ENCODE measurements at places on chromosomes 4 and X. TPM values are rescaled to one million over a fixed set of nuclear protein-coding genes. Genes with fewer than 3 reads are reported as not detected.

DMD gene
- total RNA-seq: 5.1 TPM

RHOXF2 gene
- not detected for total RNA-seq

TACR3 gene
- not detected for total RNA-seq

CC2D2A gene
- total RNA-seq: 9.6 TPM

AKAP4 gene
- total RNA-seq: not detected

RNF128 gene
- total RNA-seq: 5.2 TPM

TREX2 gene
- total RNA-seq: 2.0 TPM

ENPP6 gene
- not detected for total RNA-seq

PF4V1 gene
- total RNA-seq: not detected

- ATAC-seq: no peak
Measured at GRCh38 chrX:148905400-148905799, 405.0 kb downstream of the AFF2 start.

DNA sequence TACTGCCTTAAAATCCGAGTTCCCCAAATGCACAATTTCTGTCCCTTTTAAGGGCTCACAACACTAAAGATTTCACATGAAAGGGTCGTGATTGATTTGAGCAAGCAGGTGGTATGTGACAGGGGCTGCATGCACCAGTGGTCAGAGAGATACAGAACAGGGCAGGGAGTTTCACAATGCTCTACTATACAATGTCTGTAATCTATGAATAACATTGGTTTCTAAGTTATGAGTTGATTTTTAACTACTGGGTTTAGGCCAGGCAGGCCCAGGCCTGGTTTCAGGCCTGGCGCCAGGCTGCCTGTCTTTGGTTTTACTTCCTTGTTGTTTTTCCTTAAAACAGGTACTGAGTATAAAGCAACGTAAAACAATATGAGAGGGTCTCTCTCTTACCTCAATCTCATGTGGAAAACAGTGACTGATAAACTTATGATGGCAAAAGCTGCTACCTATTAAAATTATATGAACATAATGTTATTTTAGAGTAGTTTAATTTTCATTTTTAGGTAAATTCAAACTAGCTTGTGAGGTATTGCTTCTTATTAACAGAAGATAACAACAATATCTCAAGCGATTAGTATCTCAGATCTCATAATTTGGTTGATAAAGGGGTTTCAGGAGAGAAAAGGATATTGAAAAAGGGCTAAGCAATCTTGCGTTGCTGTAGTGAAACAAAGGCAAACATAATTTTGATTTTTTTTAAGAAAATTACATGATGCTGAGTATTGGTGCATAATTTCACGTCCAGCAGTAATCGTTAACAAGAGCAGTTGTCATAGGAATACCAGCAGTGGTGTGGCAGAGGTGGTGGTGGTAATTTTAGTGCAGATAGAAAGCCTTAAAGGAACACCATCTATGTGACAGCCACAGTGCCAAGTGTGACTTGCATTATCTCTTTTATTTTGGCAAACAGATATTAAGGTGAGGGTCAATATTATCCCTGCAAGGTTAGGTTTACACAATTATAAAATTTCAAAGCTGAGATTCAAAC is 944.4 kb upstream of the GRID2 start:
- no peak for ATAC-seq

- ATAC-seq: no peak
Measured at GRCh38 chr4:1695913-1696312, 11.8 kb upstream of the FAM53A start.

DNA sequence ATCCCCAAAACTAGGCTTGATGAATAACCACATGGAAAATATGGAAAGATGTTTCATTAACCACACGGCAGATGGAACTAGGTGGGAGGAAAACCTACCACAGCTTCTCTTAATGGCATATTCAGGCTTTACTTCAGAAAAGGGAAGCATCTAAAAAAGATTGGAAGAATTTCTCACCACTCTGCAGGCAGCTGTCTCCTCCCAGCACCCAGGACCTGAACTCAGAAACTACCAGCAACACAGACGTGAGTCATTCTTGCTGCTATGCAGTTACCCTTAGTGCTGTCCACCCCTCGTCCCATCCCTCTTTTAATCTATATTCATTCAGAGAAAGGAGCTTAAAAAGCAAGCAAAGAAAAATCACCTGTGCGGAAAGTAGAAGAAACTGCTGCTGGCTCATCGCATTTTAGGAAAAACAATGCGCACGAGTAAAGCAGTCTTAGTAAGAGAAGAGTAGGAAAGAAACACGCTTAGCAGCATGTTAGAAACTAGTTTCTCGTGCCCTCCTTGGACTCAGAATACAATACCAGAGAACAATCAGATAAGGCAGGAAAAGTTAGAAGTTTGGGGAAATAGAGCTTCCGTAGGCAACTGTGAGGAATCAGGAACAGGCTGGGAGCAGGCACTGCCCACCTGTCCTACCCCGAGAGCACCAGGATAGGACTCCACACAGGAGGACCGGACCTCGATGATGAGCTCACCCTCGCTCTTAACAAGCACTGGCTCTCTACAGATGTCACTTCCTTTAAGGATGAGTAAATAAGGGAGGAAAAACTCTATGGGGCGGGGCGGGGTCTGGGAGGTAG is 48.1 kb upstream of the ENPP6 start:
- no peak for ATAC-seq

DNA sequence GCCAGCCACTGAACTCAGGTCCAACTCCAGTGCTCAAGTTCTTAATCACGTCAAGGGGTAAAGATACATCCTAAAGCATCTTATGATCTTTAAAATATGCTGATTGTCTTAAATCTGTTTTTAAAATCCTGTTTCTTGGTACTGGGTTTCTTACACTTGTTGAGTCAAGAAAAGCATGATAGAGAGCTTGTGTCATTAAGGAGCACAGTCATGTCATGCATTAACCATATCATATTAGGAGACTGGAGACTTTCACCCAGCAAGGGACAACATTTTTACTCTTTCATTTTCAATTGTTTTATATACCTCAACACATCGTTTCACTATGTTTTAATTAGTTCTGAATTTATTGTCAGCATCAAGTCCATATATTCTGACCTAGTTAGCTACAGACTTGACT is 41.5 kb downstream of the BCLAF3 start:
- ATAC-seq: no peak

DNA sequence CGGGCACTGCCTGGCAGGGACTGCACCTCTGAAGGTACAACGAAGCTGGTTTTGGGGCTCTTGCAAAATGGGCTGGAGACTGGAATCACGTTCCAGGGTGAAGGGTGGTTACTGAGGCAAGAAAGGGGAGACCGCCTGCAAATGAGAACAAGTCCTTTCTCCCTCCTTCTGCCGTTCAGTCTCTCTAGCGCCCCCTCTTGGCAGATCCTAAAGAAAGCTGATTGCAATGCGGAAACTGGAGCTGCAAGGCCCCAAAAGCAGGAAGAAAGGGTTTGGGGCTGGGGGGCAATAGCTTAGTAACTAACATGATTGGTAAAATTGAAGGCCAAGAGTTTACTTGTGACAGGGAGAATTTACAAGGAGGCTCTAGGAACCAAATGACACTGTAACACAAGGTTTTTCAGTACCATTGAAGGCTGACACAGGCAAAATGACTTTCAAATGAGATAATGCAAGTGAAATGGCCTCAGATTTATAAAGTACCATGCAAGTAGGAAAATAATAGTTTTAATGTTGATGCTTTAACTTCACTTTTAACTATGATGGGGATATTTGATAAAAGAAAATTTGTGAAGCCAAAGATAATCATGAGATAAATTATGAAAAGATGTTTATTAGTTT is 222.7 kb upstream of the HAND2 start:
- no peak for ATAC-seq

GRCh38 chrX:148385471-148385870 is 114.9 kb upstream of the AFF2 start:
- no peak for ATAC-seq

DNA sequence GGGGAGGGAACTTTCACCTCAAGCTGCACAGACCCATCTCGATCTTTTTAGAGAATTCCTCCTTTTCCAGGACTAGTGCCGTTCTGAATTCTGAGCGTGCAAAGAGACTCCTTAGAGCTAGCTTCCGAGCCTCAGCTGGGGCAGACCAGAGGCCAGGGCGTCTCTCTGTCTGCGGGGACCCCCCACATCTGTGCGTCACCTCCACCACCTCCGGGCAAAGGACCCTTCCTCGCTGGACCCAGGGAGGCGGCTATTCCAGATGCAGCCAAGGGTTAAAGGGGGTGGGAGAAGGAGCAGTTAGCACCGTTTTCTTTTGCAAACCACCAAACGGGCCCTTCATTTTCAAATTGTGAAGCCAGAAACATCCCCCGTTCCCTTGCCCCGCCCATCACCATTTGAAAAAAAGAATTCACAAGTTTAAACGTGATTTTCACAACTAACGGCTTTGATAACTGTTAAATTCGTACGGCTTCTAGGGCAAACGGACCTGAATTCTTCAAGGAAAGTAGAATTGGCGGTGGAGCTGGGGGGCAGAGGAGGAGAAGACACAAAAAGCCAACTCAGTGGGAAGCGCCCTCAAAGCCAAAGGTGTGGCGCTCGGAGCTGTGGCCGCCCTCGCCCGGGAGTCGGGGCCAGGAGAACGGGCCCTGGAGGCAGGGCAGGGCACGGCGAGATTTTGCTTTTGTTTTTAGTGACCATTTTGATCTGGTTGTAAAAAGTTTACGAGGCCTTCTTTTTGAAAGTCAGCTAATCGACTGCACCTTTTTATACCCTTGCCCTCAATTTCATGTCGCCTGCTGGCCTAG is 3.3 kb upstream of the PDGFRA start:
- no peak for ATAC-seq

- no peak for ATAC-seq
Measured at GRCh38 chr4:88999392-88999930, 57.5 kb downstream of the FAM13A start.

Data from esophagus mucosa (tissue), 1 donor.